Stimulated activated CD8-positive, alpha-beta memory T cell treated with anti-CD3 and anti-CD28 coated beads, Interleukin-15, amount 100 ng/mL, for 48 hours (primary cell): ENCODE measurements at places on chromosomes 4 and X.

GRCh38 chr4:173386751-173387150 is 12.2 kb downstream of the SCRG1 start:
- DNase-seq = no peak

DNA sequence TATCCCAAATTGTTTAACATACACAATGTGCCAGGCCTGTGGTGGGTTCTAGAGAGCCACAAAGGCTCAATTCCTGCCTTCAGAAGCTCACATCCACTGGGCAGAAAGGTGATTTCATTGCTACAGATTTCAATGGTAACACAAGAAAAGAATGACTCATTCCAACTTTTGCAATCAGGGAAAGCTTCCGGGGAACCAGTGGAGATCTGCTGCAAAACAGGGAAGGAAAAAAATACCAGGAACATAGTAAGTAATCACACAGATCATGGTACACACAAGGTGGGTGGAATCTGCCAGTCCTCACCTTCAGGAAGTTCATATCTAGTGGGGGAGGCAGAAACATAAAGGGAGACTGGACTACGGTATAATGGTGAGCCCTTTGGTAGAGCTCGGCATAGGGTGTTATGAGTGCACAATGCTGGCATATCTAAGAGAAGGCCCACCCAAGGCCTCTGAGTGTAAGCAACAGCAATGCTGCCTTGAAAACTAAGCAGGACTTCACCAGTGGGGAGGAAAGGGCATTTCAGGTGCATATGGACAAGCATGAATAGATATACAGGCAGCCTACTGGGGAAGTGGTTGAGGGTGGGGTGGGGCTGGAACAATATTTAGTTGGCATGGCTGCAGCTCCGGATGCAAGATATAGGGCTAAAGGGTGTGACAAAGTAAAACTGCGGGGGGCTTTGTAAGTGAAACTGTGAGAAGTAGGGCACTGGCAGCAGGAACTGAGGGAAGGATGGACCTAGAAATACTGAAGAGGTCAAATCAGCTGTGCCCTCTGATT is 24.2 kb downstream of the GPRIN3 start:
- no peak for DNase-seq

- no peak for DNase-seq
These were observed 180.4 kb downstream of the SLIT2 start for GRCh38 chr4:20432088-20432487.

GRCh38 chr4:17866810-17867209 is 56.0 kb downstream of the NCAPG start:
- DNase-seq = no peak

DNA sequence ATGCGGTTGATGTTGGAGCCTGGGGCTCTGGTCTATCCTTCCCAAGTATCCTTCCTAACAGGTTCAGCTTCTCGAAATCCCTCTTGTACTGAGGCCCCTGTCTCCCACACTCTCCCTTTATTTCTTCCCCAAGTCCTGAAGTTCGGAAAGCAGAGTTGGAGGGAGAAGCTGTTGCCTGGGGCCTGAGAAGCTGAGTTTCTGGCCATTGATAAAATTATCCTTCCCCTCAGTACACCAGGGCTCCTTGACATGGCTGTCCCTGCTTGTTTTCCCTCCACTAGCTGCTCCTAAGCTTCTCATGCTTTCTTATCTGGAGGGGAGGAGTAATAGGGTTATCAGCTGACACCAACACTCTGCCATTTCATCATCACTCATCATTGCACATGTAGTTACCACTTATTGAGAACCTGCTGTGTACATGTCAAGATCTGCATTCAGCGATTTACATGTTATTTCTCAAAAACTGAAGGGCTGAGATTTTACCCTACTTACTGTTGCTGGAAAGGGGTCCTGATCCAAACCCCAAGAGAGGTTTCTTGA is 58.0 kb downstream of the FUNDC1 start:
- DNase-seq = no peak

GRCh38 chr4:101240099-101240498 is 107.2 kb downstream of the PPP3CA start:
- DNase-seq = no peak

- DNase-seq = no peak
These were observed 7.2 kb downstream of the NBDY start for GRCh38 chrX:56736219-56736618.

DNA sequence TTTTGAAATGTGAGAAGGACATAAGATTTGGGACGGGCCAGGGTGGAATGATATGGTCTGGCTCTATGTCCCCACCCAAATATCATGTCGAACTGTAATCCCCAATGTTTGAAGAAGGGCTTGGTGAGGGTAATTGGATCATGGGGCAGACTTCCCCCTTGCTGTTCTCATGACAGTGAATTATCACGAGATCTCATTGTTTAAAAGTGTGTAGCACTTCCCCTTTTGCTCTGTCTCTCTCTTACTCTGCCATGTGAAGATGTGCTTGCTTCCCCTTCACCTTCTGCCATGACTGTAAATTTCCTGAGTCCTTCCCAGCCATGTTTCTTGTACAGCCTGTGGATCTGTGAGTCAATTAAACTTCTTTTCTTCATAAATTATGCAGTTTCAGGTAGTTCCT is 17.5 kb downstream of the MTMR8 start:
- DNase-seq = no peak

- DNase-seq = no peak
These were observed 15.7 kb downstream of the DAPP1 start for GRCh38 chr4:99832321-99832720.

- no peak for DNase-seq
These were observed 4.7 kb upstream of the NEUROG2 start for GRCh38 chr4:112520598-112521122.

GRCh38 chr4:186472948-186473347 is 82.4 kb downstream of the MTNR1A start:
- DNase-seq = no peak
